Ureter (tissue), 1 donor: ENCODE measurements at places on chromosomes 6 and 20. TPM values are rescaled to one million over a fixed set of nuclear protein-coding genes. Genes with fewer than 3 reads are reported as not detected.

Gene MUC21
- total RNA-seq = not detected

Gene EYA4
- 4.1 TPM for total RNA-seq

Gene ENPP5
- total RNA-seq = 12.5 TPM

Gene BCAS4
- 12.2 TPM for total RNA-seq

Gene IPCEF1
- total RNA-seq = 3.2 TPM
